ENCODE measurements at places on chromosomes 7 and 10.

GRCh38 chr7:45999541-45999940 lies 78.5 kb upstream of the IGFBP3 start:
- DNase-seq = no peak

- DNase-seq = no peak
These were observed 6.0 kb upstream of the SLC29A3 start for GRCh38 chr10:71312811-71313789.

DNA sequence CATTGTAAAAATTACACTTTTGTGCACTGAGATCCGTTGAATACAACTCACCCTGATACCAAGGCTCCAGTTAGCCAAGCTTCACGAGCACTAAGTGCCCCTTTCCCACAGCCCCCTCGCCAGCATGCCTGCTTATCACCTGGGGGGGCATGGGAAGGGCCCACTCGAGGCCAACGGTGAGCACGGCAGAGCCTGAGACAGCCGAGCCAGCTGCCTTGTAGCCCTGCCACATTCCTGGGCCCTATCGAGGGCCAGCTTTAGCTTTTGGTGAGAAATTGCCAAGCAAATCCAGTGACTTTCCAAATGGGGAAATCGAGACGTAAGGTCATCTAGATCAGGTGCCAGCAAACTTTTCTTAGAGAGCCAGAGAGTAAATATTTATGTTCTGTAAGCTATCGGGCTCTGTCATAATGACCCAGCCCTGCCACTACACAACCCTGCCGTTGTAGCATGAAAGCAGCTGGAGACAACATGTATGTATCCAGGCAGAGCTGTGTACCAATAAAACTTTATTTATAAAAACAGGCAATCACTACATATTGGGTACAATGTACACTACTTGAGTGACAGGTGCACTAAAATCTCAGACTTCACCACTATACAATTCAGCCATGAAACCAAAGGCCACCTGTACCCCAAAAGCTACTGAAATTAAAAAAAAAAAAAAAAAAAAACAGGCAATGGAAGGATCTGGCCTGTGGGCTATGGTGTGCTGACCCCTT lies 83.6 kb downstream of the FAM53B start:
- no peak for DNase-seq

GRCh38 chr10:124074501-124075109 lies 18.8 kb downstream of the CHST15 start:
- DNase-seq = no peak

DNA sequence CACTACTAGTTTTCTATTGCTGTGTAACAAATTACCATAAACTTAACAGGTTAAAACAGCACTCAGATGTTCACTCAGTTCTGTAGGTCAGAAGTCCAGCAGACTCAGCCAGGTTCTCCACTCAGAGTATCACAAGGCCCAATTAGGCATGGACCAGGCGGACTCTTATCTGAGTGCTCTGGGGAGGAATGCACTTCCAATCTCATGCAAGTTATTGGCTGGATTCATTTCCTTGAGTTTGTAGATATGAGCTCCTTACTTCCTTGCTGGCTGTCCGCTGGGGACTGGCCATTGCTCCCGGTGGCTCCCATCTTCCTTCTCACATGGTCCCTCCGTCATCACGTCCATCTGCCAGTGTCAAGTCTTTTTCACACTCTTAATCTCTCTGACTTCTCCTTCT lies 137.0 kb upstream of the PRR15 start:
- DNase-seq = no peak

DNA sequence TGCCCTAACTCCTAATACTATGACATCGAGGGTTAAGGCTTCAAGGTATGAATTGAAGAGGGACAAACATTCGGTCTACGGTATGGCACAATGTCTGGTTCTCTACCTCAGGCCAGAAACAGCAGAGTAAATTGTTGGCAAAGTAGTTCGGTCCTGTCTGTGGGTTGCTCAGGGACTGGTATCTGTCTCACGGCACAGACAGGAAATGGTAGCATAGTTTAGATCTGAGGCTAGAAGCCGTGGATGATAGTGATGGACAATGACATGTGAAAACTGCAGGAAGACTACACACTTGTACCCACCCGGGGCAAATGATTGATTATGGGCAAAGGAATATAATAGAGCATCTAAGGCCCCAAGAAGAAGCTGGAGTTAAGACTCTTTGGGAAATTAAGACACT lies 106.2 kb downstream of the TWIST1 start:
- DNase-seq = no peak

GRCh38 chr10:86650151-86650550 lies 4.2 kb upstream of the OPN4 start:
- no peak for DNase-seq

- no peak for DNase-seq
These were observed 20.2 kb downstream of the OGDH start for GRCh38 chr7:44626620-44627019.

GRCh38 chr7:1243290-1243963 lies 10.8 kb downstream of the UNCX start:
- no peak for DNase-seq

- DNase-seq = no peak
These were observed 60.6 kb upstream of the VKORC1L1 start for GRCh38 chr7:65812281-65812680.

- no peak for DNase-seq
These were observed 485.3 kb upstream of the ADARB2 start for GRCh38 chr10:2222631-2223030.

- peak; percentile 67 for DNase-seq
These were observed 18.3 kb upstream of the HBP1 start for GRCh38 chr7:107150375-107151073.

DNA sequence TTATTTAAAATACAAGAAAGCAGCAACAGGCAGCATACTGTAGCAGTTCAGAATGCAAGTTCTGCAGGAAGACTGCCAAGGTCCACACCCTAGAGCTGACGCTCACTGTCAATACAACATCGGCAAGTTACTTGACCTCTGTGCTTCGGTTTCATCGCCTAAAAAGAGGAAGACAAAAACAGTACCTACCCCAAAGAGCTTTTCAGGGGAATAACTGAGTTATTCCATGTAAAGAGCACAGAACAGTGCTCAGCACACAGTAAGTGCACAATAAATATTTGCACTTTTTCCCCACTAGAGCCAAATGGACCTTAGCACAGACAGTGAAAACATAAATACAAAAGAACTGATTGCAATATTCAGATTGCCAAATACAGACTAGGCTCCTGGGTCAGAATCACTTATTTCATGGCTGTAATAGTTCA lies 88.6 kb downstream of the USP6NL start:
- no peak for DNase-seq

- no peak for DNase-seq
These were observed 152.9 kb downstream of the HGF start for GRCh38 chr7:81616951-81617350.

GRCh38 chr10:112375721-112376395 lies 1.9 kb downstream of the ACSL5 start:
- DNase-seq = no peak

DNA sequence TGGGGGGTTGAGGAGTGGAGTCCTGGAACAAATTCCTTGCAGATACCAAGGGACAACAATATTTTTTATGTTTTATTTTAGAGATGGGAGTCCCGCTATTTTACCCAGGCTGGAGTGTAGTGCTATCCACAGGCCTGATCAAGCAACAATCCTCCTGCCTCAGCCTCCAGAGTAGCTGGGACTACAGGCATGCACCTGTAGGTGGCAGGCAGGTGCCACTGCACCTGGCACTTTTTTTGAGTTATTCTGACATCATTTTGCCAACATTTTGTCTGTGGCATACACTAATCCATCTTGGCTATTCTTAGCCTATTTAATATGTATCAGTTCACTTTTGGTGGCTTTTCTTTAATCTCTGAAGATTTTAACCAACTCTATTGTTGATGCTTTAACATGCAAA lies 317.8 kb upstream of the MTPN start:
- DNase-seq = no peak

GRCh38 chr10:31315453-31315852 lies 3.6 kb upstream of the ZEB1 start:
- no peak for DNase-seq

DNA sequence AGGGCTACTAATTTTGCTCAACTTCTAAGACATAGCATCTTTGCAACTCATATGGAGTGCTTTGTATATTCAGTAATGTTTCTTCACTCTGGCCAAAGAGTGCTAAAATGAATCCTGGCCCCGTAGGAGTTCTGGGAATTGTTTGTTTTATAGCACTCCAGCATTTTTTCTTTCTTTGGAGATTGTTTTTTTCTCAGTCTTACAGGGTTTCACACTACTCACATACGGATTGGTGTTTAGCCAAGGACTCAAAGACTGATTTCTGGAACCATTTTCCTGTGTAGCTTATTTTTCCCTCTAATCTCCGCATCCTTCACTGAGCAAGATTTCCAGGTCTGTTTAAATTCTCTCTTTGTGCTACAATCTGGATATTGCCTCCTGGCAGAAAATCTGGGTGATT lies 6.4 kb downstream of the TAS2R41 start:
- no peak for DNase-seq

- DNase-seq = no peak
These were observed 12.5 kb downstream of the ZNF862 start for GRCh38 chr7:149850716-149851115.

DNA sequence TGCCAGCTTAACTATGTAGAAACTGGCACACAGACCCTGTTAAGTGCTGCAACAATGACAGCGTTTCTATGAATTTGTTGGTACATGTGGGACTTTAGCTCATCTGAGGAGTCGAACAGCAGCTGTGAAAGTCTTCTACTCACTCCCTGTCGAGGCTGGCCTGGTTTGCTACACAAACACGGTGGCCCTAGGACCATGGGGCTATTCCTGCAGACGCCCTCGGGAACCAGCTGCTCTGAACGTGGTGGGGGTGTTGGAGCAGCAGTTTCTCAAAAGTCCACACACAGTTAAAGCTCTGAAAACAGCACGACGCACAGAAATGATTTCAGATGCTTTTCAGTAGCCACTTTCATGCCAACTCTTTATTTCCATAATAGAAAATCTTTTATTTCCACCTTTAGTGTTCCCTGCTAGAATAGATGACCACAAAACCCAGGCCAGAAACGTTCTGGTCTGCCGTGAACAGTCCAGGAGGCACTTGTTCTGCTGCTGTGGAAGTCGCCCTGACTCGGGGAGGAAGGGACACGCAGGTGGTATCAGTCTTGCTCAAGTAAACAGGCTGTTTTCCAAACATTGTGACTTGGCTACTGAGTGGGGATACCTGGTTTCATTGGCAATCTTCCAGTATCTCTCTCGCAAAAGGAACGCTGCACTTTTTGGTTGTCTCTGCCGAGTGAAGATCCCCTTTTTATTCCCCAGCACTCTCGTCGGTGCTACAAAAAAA lies 21.5 kb downstream of the GUSB start:
- no peak for DNase-seq

- DNase-seq = no peak
These were observed 277.0 kb downstream of the EXOC4 start for GRCh38 chr7:133529861-133530260.

DNA sequence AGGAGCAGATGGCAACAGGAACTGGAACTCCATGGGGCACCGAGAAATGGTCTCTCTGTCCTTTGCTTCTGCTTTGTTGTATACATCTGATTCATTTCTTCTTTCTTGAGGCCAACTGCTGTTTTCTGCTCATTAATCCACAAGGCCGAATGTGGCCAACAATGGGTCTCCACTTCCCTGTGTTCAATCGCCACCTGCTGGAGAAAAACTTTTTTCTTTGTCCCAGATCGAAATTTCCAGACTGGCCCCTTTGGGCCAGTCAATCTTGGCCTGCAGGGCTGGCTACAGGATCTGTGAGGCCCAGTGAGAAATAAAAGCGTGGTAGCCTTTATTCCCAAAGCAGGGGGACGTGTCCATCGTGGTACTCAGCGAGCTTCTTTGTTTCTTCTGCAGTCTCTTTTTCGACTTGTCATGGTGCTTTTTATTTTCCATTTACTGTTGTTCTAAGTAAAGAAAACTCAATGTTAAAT lies 58.8 kb downstream of the PARP12 start:
- no peak for DNase-seq

- no peak for DNase-seq
These were observed 88.8 kb upstream of the RET start for GRCh38 chr10:42988069-42988468.

- no peak for DNase-seq
These were observed 17.3 kb downstream of the SLC25A13 start for GRCh38 chr7:96304573-96304972.

DNA sequence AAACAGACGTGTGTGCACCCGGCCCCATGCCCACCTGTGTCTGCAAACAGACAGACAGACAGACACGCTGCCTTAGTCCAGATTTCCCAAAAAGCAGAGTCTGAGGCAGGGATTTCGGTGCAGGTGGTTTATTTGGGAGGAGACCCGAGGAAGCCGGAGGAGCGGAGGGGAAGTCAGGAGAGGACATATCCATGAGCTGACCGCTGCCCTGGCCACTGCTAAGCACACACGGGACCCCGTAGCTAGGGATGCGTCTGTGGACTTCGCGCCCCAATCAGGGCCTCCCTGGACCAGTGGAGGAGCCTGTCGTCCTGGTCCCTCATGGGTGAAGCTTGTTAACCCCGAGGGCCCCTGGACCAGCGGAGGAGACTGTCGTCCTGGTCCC lies 47.6 kb downstream of the FOXL3 start:
- DNase-seq = no peak

DNA sequence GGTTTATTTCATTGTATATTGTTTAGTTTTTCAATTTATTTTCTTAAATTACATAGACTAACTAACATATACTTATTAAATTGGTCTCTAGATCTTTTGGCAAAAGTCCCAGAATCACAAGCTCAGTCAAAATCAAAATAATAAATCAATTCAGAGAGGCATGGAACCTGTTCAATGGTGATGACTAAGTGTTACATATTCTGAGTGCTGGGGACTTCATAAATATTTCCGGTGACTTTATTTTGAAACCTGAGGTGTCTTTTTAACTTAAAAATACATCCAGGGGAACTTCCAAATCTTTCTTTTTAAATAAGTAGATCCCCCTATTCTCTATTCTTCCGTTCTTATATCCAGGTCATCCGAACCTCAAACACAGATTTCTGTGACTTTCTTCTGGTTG lies 89.6 kb upstream of the ZNF804B start:
- no peak for DNase-seq

- peak; percentile 20 for DNase-seq
These were observed at the start of gene ABCB1 for GRCh38 chr7:87600130-87601124. Gene ABCB1, minus strand, starts transcription at chr7:87600884. Its CDS starts 700 bp downstream, at chr7:87600184.

DNA sequence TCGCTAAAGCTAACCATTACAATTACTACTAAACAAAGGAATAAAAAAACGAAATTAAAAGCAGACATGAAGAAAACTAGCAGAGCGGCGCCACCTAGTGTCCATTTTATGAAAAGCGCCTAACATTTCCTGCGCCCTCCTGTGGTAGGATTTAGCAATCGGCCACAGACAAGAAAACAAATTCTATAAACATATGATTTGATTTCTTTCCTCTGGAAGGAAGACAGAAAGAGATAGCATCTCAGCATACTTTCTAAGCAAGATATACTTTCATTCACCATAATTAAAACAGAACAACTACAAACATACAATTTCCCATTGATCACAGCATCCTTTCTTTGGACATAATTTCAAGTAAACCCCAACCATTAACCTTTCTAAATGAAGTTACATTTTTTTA lies 337.7 kb upstream of the NPVF start:
- DNase-seq = peak; percentile 58

GRCh38 chr7:19284596-19285300 lies 139.5 kb upstream of the FERD3L start:
- DNase-seq = no peak

- DNase-seq = no peak
These were observed 285.6 kb upstream of the POM121L12 start for GRCh38 chr7:52749880-52750279.

Measured in activated gamma-delta T cell treated with anti-CD3 and anti-CD28 coated beads, Interleukin-2, amount 50 U/mL, for 16 hours (primary cell).